ENCODE measurements at places on chromosomes 4 and X.

DNA sequence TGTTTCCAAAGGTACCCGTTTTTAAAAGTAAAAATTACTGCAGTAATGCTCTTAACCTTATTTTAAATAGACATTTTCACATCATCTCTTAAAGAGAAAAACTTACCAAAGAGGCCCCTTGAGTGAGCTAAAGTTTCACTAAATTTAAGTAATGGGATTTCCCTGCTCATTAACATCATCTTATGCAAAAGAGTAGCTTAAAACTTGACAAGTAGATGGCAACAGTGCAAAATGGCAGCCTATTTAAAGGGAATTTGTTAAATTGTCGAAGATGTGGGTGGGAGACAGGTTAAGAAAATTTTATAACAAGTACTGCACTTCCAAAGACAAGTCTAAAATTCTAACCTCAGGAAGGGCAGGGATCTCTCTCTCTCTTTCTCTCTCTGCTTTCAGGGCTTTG is 271.7 kb upstream of the LDB2 start:
- DNase-seq = no peak

DNA sequence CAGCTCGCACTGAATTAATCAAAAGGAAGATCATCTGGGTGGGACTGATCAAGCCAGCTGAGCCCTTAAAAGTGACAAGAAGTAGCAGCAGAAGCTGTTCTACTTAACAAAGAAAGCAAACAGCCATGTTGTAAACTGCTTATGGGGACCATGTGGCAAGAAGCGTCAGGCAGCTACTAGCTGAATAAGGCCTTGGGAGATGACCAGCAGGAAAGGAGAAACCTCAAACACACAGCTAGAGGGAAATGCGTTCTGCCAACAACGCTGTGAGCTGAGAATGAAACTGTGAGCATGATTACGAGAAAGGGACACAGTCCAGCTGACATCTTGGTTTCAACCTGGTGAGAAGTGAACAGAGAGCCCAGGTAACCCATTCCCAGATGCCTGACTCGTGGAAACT is 49.3 kb upstream of the FAM9A start:
- no peak for DNase-seq

DNA sequence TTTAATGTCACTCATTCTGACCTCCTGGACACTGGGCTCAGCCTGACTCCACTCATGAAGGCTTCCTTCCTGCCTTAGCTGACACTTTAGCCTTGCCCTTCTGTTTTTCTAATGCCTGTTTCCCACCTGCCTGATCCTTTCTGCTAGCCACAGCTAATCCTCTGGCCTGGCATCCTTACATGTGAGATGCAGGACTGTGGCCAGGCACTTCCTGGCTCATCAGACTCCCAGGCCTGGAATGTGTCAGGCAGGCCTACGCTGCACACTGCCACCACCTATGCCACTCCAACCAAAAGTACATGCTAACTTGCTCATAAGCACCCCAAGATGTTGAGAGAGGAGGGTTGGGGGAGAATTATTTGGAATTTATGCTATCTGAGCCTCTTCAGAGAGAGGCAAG is 138.8 kb upstream of the NALF2 start:
- DNase-seq = no peak

DNA sequence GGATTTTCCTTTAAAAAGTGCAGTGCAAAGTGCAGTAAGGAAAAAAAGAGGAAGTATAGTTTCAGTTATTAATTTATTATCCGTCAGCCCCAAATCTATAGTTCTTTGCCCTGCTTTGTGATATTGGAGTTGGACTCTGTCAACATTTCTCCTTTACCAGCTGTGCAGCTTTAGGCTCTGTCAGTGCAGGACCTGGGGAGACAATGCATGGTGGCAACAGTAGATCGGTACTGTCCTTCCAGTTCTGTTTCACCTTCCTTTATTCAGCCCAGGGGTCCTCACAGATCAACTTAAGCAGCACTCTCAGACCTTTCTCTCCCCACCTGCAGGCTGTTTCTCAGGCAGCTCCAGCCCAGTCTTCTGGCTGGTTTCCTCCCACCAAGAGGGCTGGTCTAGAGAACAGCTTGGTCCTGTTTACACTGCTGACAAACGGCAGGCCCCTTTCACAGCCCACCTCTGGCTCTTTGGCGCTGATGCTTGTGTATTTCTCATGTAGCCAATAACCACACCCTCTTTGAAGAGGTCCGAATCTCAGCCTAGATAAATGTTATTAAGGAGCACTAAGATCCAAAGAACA is 71.6 kb downstream of the MCUB start:
- DNase-seq = no peak

DNA sequence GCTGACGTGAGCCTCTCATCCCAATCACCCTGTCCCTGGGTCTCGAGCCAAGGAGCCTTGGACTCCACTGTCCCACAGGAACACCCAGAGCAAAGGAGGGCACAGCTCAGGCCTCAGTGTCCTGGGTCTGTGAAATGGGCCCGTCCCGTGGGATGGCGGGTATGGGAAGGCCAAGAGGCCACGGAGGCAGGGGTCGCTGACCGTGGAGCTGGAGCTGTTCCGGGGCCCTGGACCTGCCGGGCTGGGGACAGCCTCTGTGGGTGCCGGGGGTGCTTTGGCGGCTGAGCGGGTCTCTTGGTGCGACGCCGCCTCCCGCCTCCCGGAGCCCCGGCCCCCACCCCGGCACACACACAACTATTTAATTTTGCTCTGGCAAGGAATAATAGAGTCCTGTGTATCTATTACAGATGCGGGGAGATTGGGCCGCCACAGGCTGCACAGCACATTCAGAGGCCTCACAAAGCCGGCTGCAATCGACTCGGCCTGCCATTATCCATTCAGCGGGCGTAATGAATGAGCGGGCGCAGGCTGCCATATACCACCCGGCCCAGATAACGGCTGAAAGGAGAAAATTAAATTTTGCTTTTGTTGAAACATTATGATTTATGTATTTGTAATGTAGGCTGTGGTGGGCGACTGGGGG is 83.9 kb upstream of the NKX1-1 start:
- peak; percentile 11 for DNase-seq

DNA sequence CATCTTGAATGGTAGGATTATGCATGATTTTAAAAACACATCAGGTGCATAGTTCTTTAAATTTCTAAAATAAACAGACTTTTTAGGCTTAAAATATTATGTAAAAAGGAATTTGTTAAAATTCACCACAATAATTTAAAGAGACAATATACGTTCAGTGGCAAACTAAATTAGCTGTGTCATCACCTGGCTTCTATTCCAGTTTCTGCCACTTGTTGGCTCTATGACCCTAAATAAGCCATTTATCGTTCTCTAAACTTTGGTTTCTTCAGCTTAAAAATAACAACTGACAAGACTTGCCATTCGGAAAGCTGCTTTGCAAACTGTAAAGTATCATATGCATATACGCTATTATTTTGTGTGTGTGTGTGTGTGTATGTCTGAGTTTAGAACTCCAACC is 141.3 kb downstream of the MGST2 start:
- DNase-seq = no peak

DNA sequence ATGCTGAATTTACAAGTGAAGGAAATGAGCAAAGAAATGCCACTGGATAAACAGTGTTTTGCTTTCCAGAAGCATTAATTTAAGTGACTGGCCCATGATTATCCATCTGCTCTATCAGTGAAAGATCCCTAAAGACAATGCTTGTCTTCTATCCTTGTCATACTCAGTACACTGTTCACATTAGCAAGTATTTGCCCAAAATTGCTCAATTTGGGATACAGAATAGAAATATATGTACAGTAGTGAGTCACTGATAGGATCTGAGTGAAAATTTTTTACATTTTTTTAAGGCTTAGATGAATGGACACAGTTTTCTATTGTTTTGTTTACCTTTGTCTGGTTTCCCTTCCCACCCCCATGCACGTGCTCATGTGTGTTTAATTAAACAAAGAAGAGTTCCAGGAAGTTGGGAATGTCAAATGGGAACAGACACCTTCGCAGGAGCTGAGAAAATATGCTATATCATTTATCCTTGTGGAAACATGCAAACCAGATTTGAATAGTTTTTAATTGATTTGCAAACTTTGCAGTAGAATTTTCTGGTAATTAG is 656.3 kb downstream of the RPA4 start:
- no peak for DNase-seq

DNA sequence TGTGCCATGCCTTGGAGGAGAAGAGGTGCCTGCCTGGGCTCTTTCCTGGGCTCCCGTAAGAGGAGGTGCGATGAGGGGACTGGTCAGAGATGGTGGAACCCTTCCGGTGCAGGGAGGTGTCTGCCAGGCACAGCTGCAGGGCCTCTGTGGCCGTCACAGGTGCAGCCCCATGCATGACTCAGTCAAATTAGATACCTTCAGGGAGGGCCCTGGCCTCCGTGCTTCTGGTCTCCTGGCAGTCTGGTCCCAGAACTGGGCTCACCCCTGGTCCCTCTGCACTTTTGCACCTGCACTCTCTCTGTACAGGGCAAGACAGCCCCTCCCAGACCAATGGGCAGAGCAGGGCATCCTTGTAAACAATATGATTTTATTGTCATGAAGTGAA is 49.9 kb upstream of the LRPAP1 start:
- no peak for DNase-seq

DNA sequence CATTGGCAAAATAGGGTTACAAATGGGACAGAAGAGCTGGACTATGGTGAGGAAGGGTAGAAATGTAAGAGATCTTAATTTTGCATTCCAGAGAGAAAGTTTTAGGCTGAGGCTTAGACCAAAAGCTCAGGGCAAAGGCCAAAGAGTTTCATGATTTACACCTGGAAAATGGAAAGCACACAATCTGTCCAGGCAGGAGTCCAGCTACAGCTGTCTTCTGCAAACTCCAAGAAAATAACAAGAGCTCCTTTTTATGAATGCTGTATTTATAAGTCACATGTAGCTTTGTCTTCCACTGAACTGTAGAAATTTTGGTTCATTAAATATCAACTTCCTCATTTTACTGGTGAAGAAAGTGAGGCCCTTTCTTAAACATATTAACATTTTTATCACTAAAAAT is 288.0 kb upstream of the ATOH1 start:
- DNase-seq = no peak

DNA sequence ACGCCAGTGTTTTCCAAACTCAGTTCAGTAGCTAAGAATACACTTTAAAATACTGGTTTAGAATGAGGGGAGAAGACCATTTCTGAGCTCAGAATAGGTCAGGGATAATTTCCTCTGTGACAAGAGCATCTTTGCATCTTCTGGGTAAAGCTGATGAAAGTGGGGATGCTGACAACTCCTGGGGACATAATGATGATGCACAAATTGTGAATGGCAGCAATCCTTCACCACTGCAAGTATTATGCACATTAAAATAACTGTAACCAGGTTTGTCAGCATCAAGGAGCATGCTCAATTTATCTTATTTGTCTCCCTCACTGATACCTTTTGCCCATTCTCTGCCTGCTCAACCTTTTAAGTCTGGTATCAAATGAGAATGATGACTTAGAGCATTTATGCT is 248.2 kb downstream of the EPHA5 start:
- no peak for DNase-seq

DNA sequence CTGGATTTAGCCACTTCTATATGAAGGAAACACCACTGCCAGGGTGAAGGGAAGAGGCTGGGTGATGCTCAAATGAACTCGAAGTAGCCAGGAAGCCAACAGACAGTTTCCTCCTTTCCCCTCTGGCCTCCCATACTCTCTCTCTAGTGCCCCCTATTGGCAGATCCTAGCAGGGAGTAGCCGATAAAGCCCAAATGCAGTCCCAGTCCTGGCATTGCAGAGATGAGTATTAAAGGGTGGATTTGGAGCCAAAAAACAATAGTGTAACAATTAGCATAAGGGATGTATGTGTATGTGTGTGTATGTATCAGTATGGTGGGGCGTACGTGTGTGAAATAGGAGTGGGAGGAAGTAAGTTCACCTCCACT is 213.8 kb upstream of the LDB2 start:
- no peak for DNase-seq

DNA sequence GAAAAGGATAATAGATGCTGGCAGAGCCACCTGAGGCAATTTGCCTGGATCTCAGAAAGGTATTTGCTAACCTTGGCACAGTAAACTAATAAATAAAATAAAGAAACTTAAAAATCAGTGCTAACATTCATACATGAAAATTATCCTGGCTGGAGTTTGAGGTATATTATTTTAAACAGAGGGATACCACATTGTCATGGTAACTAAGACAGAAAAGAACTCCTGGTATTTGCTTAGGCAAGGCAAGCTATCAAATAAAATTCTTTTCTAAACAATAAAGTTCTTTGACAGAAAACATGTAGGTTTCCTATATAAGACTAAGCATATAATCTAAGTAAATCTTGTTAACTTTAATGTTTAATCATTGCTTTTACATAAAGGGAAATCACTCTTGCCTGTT is 218.8 kb downstream of the MAGEB17 start:
- DNase-seq = no peak

DNA sequence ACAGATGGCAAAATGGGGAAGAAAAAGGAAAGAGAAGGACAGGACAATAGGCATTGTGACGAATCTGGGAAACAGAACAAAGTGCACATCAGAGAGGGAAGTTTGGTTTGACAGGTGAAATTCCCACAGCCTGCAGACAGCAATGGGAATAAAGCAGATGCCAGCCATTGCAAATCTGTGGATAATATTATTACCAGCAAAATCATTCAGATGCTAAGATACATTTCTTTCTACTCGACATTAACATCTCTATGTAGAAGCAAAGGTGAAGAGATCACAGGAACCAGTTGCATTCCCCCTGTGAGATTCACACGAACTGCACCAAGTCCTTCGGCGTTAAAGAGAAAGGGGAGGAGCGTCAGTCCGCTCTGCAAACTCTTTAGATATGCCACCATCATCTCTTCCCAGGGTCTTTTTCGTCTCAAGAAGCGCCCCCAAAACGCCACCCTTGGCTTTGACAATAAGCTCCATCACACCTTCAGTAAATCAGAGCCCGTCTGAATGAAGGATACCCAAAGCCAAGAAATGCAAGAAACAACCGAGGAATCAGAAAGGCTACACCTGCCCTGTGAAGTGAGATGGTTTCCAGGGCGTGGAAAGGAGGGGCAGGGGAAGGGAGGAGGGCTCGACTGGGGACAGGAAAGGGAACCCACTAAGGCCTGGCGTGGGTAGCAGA is 1.9 kb downstream of the NEUROG2 start:
- DNase-seq = no peak

DNA sequence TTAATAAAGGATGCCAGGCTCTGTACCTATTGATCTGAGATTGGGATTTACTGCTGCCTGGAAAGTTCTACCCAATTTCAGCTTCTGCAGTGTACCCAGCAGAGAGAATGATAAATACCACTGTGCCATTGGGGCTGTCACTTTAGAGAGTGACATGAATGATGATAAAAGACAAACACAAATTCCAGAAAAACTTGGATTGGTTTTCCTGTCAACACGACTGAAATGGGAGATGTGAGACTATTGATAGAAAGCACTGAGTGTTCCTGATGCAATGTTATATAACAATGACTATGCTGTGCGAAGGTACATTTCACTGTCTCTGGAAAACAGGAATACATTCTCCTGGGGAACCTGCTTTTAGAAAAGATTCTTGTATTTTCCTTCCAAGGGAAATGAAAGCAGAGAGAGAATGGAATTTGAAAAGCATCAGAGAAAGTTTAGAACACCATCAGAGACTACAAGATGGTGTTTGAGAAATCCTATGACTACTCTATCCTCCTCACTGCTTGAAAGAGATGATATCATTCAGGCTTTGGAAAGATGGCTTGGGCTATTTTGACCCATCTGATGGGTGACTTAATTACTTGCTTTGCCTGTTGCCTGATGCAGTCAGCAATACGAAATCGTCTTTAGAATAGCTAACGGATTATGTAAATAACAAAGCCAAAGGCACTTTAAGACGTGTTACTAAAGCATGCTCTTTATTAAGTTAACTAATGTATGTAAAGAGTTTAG is 49.7 kb downstream of the MID1IP1 start:
- no peak for DNase-seq

All from activated T-cell treated with anti-CD3 and anti-CD28 coated beads, Interleukin-2, amount 50 U/mL, for 24 hours (primary cell).